ENCODE measurements at places on chromosomes 1 and 21. TPM values are rescaled to one million over a fixed set of nuclear protein-coding genes. Genes with fewer than 3 reads are reported as not detected.

Gene HSF2BP
- 2.3 TPM for polyA plus RNA-seq

Gene PIAS3
- polyA plus RNA-seq, result 54.4 TPM

Gene ADAMTSL4
- 17.9 TPM for polyA plus RNA-seq

Gene CELA3A
- not detected for polyA plus RNA-seq

Gene GCSAML
- 0.55 TPM for polyA plus RNA-seq

Gene KPRP
- polyA plus RNA-seq, result not detected

DNA sequence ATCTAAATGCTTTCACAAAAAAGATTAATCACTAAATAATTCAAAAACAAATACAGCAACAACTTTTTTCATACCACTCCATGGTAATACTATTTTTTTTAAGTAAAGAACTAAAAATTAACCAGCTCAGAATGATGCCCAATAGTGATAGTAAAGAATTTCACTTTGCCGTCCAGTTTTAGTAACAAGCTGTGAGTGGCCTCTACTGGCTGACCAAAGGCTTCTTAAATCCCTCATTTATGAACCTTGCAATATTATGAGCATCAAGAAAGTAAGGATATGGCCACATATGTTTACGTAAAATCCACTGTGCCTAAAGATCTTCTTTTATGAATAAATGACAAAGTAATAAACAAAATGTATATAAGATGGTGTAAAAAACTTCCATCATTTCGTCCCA is 108.6 kb downstream of the GPATCH2 start:
- DNase-seq, result no peak

- no peak for DNase-seq
Observed at GRCh38 chr1:229815076-229815475, 189.0 kb downstream of the URB2 start.

- DNase-seq, result no peak
Observed at GRCh38 chr21:44927587-44928461, 7.1 kb upstream of the ITGB2 start.

GRCh38 chr1:31751822-31752241 is 12.3 kb downstream of the ADGRB2 start:
- no peak for DNase-seq

GRCh38 chr1:6378096-6378746 is 15.3 kb downstream of the ACOT7 start:
- DNase-seq, result no peak

GRCh38 chr1:165632491-165632890 is 1.5 kb downstream of the MGST3 start:
- DNase-seq, result no peak

- DNase-seq, result no peak
Observed at GRCh38 chr1:228457017-228457395, 30.2 kb upstream of the RNF187 start.

All from renal cortex interstitium (tissue), 15 donors.